AG08395 (cell line): ENCODE measurements at places on chromosomes 6 and 20.

- DNase-seq: peak; percentile 83
Observed at GRCh38 chr20:19497064-19497463, 261.0 kb upstream of the RIN2 start.

DNA sequence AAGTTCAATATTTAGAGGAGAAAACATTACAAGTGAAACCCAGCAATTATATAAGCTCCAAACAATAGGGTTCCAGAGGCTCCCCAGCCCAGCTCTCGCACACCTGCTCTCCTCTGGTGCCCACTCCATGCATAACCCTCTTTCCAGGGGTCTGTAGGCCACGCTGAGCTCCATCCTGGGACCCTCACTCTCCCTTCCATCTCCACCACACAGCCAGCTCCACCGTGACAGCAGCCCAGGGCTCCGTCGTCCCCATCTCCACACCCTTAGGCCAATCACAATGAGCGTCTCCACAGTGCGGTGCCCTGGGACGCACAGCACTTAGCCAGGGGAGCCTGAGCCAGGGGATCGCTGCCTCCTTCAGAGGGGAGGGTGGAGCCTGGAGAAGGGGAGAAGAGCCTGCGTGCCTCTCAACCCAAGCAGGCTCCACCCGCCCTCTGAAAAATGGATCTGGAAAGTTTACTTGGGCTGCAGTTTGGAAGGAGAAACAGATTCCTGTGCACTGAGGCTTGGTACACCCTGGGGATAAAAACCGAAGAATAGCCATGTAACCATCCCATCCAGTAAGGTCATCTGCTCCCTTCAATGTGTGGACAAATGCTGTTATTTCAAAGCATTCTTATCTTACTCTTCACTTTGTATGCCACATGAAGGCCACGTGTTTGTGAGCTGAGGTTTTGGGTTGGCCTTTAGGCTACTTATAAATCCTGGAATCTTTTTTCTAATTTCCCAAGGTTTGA is 72.4 kb upstream of the GGTLC1 start:
- DNase-seq: no peak

- DNase-seq: no peak
Observed at GRCh38 chr6:105191351-105191750, 11.5 kb upstream of the POPDC3 start.

DNA sequence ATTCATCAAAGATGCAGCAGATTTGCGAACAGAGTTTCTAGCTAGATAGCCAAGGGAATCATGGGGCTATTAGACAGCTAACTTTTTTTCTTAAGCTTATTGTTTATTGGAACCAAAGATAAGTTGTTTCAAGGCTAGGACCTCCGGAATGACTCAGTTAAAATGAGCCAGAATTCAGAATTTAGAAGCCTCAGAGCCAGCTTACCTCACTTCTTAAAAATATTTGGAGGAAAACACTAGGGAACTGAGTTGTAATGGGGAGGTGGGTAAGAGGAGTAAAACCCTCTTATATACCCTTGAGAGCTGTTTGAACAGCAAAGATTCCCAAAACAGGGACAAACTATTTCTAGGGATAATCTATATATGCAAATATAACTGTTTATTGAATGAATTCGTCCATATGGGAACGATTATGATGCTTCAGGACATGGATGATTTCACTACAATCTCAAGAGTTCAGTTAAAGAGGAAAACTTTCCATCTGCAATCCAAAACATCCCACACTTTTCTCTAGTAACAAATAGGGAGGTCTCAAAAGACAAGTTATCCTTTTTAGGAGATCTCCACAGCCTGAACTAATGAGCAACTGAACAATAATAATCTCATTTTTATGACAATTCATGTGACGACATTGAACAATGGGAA is 12.6 kb upstream of the CARMIL1 start:
- DNase-seq: no peak

GRCh38 chr20:9280666-9281065 is 211.8 kb downstream of the PLCB4 start:
- peak; percentile 45 for DNase-seq

- DNase-seq: peak; percentile 18
Observed at GRCh38 chr20:15359056-15359455, 1021.6 kb upstream of the FLRT3 start.

- DNase-seq: no peak
Observed at GRCh38 chr6:3741477-3741871, 10.0 kb downstream of the PXDC1 start.

DNA sequence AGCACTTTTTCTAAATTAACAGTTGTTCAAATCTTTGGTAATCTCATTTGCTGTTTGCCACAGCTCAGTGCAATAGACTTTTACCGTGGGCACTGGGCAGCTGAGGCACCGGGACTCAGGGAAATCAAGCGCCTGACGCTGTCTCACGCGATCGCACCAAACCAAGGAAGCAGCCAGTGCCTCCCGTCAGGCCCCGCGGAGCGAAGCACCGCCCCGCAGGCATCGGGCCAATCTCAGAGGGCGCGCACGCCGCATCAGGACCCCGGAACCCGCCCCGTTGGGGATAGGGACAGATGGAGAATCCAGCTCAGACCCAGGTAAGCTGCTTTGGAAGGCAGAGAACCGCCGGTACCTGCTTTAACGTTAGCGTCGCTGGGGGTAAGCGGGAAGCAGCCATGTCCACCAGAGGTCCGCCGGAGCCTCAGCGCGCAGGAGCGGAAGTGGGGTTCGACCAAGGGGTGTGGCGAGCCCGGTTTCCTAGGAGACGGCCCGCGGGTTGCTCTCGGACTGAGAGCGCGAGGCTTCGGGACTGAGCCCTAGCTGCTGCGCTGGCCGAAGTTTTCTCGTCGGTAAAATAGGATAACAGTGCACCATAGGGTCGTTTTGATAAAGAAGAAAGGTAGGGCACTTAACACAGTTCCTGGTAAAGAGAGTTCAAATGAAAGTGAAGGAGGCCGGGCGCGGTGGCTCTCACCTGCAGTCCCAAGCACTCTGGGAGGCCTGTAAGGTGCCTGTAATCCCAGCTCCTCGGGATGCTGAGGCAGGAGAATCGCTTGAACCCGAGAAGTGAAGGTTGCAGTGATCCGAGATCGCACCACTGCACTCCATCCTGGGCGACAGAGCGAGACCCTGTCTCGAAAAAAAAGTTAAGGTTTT is at the start of gene LYRM2:
TSS of gene LYRM2 (minus strand) at position 428 of the 876 bp plus-strand sequence. CDS start at position 397, 31 bp downstream.
- DNase-seq: peak; percentile 98

DNA sequence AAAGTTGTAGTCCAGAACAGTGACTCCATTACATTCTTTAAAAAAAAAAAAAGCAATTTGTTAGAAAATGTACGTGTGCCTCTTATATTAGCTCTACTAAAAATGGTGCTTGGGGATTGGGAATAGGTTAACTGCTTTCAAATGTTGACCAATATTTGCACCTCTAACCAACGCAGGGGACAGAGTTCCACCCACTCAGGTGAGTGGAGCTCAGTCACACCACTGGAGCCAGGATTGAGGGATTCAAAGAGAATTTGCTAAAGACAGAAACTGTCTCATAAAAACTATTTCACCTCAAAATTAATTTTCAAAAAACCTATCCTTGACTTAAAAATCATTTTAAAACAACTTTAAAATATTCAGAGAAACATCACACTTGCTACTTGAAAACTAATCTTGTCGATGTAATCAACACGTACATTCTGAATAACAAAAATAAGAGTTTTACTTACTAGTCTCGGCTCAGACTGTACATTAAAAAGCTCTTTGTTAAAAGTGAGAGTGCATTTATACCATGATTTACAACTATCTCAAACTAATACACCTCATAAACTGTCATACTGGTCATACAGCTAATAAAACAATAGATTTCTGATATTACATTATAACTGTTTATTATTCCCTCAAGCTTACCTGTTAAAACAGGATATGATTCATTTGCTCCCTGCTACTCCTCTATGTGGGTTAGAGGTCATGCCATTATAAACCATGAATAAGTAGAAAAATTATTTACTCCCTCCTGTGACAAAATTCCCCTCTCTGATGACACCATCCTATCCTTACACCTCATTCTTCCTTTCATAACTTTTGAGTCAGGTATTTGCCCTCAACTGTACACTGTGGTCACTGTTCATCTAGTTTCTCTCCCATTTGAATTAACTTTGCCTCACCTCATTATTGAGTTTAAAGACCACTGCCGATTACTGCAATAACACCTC is 88.6 kb downstream of the PDE10A start:
- DNase-seq: no peak

GRCh38 chr6:53326372-53327016 is 22.3 kb downstream of the ELOVL5 start:
- DNase-seq: peak; percentile 95

- DNase-seq: peak; percentile 53
Observed at GRCh38 chr6:149846321-149846720, 17.8 kb downstream of the LRP11 start.

GRCh38 chr6:107991772-107992550 is 34.0 kb upstream of the SEC63 start:
- no peak for DNase-seq

- DNase-seq: no peak
Observed at GRCh38 chr20:32807706-32808105, 12.0 kb upstream of the MAPRE1 start.

DNA sequence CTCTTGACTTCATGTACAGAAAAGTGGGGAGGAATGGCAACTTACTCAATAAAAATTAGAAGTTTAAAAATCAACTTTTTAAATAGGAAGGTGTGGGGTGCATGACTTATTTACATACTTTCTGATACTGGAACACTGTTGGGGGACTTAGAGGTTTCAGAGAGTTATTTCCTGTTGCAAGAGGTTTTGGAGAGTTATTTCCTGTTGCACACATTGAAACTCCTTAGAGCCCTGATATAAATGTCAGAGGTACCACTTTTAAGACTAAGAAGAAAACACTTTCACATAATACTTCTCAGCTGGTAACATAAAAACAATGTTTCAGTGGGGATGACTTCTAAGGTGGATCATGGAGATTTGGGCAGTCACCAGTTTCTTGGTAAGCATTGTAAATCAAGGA is 579.9 kb downstream of the MMUT start:
- no peak for DNase-seq

- DNase-seq: no peak
Observed at GRCh38 chr6:135586388-135586787, 88.8 kb upstream of the AHI1 start.

DNA sequence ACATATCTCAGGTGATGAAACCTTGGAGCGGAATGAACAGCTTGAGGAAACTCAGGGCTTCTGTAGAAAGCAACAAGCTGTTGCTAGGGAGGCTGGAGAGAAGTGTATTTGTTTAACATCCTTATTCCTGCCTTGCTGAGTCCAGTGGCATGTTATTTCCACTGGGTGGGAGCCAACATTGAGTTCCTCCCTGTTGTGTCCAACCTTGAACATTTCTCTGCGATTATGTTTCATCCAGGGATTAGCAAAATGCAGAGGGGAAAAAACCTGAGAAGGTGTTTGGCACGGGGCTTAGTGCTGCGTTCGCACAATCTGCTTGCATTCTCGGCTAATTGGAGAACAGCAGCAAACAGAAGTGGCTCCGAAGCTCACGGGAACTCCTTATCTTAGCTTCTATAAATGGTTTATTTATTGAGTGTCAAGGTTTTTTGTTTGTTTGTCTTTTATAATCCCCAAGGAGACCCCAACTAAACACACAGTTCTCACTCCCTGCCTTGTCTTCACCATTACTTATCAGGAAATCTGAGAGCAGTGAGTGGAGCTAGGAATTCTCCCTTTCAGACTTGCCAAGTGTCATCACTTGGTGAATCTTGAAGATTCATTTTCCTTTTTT is 412.8 kb downstream of the CDC5L start:
- DNase-seq: peak; percentile 40

DNA sequence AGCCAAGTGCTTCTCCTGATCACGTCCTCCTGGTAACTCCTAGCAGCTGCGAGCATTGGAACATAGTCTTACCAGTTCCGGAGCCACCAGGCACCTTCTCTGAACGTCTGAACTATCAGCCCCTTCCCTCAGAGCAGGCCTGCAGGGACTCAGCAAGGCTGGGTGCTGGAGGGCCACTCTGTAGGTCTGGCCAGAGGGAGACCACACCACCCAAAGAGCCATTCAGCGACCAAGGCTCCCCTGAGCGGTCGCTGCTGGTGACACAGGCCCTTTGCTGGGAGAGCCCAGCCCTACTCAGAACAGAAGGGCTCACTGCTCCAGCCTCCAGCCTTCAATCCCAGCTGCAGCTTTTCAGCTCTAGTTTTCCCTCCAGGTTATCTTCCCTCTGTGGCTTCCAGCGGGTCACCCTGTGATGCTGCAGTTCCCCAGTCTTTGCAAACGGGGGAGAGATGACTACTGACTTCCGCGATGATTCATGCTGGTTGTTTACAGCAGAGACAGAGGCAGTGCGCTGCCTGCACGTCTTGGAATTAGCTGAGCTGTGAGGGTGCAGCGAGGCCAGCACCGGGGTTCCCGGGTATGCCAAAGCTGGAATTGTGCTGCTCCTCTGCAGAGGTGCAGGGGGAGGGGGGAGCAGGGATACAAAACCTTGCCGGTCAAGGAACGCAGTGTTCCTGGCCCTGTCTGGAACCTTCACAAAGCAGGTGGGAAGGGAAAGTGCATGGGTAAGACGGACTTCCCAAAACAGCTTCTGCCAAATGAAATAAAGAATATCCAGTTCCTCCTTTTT is 161.4 kb downstream of the LY86 start:
- peak; percentile 92 for DNase-seq

- DNase-seq: no peak
Observed at GRCh38 chr6:38234934-38235682, 404.6 kb downstream of the BTBD9 start.

GRCh38 chr6:156980515-156980914 is 203.3 kb downstream of the ARID1B start:
- DNase-seq: no peak

GRCh38 chr6:134821928-134822864 is 127.7 kb downstream of the ALDH8A1 start:
- DNase-seq: no peak

DNA sequence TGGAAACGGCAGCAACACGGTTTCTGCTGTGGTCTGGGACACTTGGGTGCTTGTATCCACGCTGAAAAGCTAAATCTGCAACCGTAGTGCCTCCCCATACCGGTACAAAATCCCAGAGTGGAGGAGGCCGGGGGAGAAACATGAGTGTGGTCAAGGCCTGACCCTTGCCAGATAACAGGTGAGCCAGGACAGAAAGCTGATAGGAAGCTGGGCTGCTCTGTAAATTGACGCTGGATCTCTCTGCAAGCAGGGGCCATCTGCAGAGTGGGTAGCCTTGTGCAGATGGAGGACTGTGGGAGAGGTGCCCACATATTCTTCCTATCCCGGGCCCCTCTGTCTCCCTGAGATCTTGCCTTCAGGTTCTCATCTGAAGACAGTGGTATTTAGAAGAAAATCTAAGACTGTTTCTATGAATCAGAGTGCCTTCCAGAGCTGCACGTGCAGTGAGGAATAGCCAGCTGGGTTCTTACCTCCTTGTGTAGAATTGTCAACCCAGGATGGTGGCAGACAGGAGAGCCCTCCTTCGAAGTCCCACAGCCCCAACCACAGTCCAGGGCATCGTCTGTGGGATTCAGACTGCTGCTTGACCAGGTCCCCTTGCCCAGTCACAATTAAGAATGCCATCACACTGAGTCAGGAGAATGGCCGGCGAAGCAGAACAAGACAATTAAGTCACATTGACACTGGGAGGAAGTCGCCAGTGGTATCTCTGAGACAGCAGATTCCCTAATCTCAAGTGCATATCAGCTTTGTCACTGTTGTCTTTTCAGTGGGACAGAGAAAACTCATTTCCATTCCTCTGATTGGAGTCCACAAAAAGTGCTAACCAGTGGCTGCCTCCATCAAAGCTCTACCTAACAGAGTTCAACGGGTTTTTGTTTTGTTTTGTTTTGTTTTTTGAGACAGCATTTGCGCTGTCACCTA is 100.0 kb upstream of the RIPOR2 start:
- no peak for DNase-seq

GRCh38 chr20:2756056-2756611 is 44.3 kb downstream of the CPXM1 start:
- peak; percentile 69 for DNase-seq

GRCh38 chr6:66825539-66825938 is 1118.5 kb upstream of the EYS start:
- no peak for DNase-seq
